ENCODE measurements at places on chromosomes 2 and 18.

- peak; percentile 77 for DNase-seq
Measured at GRCh38 chr2:165793779-165794535, at the start of gene GALNT3. Gene GALNT3 (minus strand): TSS chr2:165794247. CDS start chr2:165770700, 23,547 bp downstream.

DNA sequence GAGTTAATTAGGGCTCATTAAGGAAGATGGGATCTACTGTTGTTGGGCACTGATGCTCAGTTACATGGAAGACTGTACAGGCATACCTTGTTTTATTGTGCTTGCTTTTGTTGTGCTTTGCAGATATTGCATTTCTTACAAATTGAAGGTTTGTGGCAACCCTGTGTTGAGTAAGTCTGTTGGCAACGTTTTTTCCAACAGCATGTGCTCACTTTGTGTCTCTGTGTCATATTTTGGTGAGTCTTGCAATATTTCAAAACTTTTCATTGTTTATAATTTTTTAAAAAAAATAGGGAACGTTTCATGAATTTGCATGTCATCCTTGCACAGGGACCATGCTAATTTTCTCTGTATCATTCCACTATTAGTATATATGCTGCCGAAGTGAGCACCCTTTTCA, 15.6 kb downstream of the PHLPP1 start:
- no peak for DNase-seq

DNA sequence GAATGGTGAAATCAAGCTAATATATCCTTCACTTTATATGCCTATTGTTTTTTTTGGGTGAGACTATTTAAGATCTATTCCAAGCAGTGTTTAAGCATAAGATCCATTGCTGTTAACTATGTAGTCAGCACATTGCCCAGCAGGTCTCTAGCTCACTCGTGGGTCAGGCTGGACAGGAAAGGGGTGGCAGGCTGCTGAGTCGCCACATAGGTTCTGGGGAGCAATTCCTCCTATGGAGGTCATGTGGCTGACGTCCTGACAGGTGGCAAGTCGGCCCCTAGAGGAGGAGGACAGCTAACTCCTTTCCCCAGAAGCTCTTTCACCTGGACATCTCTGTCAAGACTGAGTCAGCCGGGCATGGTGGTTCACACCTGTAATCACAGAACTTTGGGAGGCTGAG, 13.9 kb upstream of the RAB31 start:
- DNase-seq, result no peak

GRCh38 chr2:217909156-217909820, 93.5 kb downstream of the TNS1 start:
- DNase-seq, result no peak

- DNase-seq, result no peak
Measured at GRCh38 chr2:128215897-128216642, 102.6 kb downstream of the HS6ST1 start.

DNA sequence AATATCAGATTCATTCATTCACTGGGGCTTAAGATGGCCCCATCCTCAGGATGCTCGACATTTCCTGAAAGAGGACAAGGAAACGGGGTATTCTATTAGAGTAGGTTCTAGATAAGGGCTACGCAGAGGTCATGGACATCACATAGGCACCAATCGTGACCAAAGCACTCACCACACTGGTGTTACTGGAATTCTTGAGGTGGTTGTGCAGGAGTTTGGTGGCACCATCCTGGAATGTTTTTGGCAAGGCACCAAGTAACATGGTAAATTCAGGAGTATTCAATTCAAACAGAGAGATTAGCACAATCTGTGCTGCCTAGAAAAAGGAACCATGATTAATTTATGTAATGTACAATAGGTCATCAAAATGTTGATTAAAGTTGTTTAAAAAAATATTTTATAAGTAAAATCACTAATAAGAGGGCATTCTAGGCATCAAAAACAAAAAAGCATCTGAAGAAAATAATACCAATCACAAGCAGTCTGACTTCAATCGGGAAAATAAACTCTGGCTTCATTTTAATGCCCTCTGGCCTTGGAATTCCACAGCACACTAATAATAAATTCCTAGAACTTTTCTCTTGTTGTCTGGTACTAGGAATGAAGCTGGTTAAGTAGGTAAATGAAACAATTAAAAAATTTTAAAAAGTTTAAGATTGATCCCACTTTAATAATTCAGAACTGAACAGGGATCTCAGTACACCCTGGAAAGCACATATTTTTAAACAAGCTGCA, 102.8 kb upstream of the TFCP2L1 start:
- DNase-seq, result no peak

DNA sequence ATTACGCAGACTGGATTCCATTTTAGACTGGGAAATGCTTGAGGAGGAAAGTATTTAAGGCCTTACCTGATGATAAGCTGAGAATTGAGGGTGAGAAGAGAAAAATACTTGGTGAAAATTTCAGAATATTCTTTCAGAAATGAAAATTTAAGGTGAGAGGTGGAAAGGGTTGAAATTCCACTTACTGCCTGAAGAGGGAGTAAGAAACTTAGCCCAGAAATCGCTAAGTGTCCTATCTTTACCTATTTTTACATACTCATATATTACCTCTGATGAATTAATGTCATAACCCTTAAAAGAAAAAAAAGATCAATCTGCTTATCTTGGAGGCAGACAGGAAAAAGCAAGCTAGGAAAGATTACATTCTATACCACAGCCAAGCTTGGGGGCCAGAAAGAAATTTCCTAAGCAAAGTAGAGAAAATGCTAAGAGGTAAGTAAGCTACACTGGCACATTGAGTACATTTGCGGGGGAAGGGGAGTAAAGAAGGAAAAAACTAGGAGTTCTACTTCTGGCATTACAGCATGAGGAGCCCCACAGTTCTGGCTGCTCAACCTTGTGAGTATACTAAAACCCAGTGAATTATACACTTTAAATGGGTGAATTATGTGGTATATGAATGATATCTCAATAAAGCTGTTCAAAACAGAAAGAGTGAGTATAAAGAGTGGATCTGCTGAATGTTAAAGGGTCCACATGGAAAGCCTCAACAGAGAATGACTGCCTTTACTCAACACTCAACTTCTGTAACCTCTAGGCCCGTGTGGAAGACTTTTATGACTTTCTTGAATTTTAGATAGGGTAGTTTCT, 33.8 kb downstream of the SMC6 start:
- peak; percentile 22 for DNase-seq

- no peak for DNase-seq
Measured at GRCh38 chr2:601806-602455, 75.3 kb downstream of the TMEM18 start.

- no peak for DNase-seq
Measured at GRCh38 chr2:148653437-148653836, 8.9 kb downstream of the EPC2 start.

DNA sequence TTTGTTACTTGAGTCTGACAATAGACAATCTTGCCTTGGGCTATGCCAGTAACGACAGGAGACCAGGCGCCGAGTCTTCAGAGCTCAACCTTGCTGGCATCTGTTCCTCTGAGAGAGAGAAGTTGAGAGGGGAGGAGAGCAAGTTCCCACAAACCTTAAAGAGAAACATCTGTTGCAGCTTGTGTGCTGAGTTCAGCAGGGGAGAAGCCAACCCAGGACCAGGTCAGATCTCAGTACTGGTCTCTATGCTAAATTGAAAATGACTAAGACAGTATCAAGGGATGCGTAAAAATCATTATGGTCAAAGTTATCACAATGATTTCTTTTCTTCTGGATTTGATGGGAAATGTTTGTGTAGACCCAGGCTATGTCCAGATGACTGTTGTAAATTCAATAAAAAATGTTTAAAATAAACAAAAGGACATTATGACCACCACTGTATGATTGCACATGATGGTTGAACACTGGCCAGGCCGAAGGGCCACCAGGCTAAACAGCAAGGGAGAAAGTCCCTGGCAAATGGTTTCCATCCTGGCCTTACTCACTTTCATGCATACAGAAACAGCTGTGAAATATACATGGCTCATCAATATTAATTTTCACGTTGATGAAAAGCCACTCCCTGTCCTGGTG, 100.3 kb upstream of the PMAIP1 start:
- DNase-seq, result no peak

DNA sequence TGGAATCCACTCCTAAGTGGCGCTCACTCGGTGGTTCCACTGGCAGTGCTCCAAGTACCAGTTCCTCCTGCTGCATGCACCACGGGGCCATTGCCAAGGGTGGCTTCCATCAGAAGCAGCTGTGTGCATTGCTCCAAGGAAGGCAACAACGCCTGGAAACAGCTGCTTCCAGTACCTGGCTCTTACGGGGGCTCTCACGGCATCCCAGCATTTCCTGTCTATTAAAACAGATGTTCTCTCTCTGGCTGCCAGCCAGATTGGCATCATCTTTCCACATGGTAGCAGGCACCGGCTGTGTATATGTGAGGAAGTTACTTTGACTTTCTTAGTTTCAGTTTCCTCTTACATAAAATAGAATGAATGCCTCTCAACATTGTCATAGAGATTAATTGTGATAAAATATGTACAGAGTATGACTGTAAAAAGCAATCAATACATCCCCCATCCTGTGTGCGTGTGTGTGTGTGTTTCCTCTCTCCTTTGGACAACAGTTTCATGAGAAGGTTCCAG, 84.9 kb downstream of the CMPK2 start:
- DNase-seq, result peak; percentile 88

DNA sequence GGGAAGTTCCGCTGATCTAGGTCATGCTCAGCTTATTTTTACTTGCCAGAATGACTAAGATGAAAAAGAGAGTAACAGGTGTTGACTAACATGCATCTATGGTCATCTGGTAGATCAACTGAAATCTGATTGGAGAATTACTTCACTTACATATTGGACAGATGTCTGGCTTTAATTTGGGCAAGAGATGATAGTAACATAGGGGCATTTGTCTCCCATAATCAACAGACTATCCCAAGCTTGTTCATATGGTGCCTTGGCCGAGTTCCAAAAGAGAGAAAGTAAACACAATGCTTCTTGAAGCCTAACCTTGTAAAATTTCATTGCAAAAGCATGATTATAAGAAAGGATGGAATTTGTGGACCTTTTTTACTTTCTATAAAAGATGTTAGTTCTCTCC, 503.7 kb downstream of the ADCYAP1 start:
- DNase-seq, result peak; percentile 18

- DNase-seq, result peak; percentile 15
Measured at GRCh38 chr2:173264603-173265366, 89.9 kb upstream of the CDCA7 start.

GRCh38 chr2:104068665-104069064, 785.2 kb upstream of the POU3F3 start:
- no peak for DNase-seq

DNA sequence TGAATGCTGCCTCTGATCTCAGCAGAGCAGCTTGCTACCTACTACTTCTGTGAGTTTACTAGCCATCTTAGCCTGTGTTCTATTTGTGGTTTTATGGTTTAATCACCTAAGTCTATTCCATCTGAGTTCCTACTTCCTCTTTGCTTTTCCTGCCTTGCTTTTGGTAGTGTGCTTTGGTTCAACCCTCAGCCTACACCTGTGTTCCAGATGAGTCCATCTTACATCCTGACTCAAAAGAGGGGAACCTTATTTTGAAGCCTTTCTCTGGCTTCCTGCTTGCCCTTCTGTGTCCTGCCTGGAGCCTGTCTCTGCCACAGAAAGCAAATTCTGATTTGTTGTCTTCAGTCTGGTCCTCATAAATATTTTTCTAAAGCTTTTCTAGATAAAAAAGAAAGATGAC, 530.3 kb upstream of the MEX3C start:
- no peak for DNase-seq

DNA sequence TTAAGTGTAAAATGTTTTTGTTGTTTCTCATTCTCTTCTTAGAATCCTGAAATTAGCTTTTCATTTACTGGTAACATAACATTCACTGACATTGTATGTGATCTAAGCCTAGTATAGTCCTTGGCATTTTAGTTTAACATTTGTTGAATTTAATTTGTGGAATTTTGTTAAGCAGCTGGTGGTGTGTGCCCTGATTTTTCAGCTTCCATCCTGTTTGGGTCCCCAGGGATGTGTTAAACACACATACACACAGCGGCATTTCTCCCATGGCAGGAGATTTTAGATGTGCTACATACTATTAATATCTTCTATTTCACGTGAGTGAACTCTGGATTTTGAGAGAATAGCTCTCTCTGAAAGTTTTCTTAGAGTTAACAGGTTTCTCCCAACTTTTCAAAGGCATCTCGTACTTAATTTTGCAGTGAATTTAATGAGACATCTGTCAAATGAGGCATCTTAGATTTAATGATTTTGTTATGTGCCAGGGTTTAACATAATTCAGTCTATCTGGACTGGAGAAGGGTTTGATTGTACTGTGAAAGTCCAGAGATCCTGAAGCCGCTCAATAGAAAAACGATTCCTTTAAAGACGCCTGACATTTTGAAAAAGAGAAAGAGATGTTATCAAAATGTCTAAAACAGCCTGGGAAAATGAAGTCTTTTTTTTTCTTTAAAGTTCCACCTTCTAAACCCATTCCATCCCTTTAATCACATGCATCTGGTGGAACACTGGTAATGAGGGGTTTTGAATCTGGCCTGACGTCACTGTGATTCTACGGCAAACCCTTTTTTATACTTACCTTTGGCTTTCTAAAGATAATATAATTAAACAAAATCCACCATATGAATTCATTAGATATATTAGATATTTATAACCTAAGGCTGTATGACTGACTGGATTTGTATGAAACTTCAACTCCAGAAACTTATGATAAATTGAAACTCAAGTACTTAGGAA, 6.8 kb downstream of the PHLPP1 start:
- no peak for DNase-seq

DNA sequence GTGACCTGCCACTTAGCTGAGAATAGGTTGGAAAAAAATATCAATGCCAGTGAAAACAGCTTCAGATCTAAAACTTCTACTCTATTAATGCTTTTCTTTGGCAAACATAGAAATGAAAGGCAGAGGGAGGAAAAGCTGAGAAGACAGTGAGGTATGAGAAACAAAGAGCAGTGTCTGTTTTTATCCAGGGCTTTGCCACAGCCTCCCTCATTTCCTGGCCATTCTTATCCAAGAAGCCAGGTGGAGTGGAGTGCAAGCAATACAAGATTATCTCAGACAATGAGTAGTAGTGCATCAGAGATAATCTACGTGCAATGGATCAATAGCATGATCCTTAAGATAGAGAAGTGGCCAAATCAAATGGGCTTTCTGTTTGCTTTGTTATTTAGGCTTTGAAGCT, 808.7 kb upstream of the PIK3C3 start:
- peak; percentile 9 for DNase-seq

GRCh38 chr18:78979730-78980278, at the start of gene SALL3:
Gene SALL3 (plus strand): TSS chr18:78979818. CDS start chr18:78980275, 457 bp downstream.
- DNase-seq, result no peak

DNA sequence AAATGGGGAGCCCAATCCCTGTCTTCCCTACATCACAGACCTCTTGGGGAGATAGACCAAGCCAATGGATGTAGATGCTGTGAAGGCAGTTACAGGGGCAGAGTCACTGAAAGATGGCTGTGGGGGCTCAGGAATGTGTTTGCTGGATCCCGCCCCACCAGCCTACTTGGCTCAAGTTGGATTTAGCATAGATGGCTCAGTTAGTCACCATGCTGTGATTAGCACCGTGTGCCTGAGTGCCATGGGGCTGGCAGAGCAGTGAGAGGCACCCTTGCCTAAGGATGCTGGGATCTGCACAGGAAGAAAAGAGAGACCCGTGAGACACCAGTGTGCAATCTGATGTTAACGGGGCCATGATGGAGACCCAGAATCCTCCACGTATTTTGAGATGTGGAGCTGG, 228.3 kb downstream of the DYSF start:
- no peak for DNase-seq

GRCh38 chr2:199309411-199309810, 148.3 kb downstream of the SATB2 start:
- peak; percentile 48 for DNase-seq

GRCh38 chr2:224085246-224085645, 46.2 kb upstream of the SERPINE2 start:
- DNase-seq, result no peak

GRCh38 chr2:121605820-121606733, 43.2 kb downstream of the CLASP1 start:
- DNase-seq, result no peak

GRCh38 chr2:225072444-225072843, 30.2 kb upstream of the DOCK10 start:
- DNase-seq, result no peak
